ENCODE measurements at places on chromosomes 4 and X. TPM values are rescaled to one million over a fixed set of nuclear protein-coding genes. Genes with fewer than 3 reads are reported as not detected.

NEIL3 gene
- total RNA-seq: 1.7 TPM

DNA sequence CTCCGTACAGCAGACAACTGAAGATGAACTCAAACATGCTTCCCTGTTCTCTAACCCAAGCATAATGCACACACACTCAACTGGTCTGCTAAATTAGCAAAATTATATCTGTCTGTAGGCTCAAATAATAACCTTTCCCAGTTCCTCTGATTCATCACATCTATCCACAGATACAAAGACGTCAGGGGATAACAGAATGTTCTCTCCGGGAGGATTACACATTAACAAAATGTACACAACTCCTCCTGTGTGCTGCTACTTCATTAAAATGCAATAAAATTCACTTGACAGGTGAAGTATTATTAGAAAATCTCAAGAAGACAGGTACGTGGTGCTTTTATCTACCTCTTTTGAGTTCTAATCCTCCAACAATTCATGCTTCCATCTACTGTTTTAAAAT lies 57.4 kb downstream of the FAT1 start:
- DNase-seq: no peak
- no peaks in the 10 kb centered on the region for H3K4me1 ChIP-seq
- H3K27me3 ChIP-seq: peaks cover 3% of the 10 kb centered on the region
- H3K36me3 ChIP-seq: peaks cover 4% of the 10 kb centered on the region

DNA sequence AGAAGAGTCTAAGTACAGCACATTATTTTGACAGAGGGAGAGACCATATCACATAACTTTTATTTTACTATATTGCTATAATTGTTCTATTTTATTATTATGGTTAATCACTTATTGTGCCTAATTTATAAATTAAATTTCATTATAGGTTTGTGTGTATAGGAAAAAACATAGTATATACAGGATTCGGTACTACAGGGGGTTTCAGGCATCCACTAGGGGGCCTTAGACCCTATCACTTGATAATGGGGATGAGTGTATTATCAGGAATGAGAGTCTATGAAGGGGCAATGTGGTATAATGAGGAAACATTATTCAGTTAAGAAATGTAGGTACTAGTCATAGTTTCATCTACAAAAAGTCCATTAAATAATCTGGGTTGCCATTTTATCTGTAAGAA lies 833.1 kb downstream of the C4orf33 start:
- no peaks in the 10 kb centered on the region for H3K27me3 ChIP-seq
- H3K4me1 ChIP-seq: no peaks in the 10 kb centered on the region
- H3K4me3 ChIP-seq: no peak overlapping the region
- no peak overlapping the region for H3K27ac ChIP-seq
- no peaks in the 10 kb centered on the region for H3K36me3 ChIP-seq

DNA sequence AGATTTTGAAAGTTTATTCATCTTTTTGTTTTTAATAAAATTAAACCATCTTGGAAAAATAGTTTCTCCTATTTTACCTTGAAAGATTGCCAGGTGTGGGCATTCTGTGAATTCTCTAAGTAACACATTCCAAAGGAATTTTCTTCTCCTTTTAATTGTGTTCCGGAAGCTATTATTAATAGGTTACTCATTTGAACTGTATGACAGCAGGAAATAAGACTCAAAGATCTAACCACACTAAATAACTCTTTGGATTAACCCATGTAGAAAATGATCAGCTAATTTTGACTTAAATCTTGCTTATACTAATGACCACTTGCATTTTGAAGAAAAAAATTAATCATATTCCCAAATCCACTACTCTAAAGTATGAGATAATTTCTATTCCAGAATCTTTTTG lies 17.6 kb upstream of the CCNI start:
- no peaks in the 10 kb centered on the region for H3K27me3 ChIP-seq
- H3K27ac ChIP-seq: peak overlapping the region; percentile 30
- H3K36me3 ChIP-seq: no peaks in the 10 kb centered on the region
- H3K4me1 ChIP-seq: peaks cover 13% of the 10 kb centered on the region
- H3K4me3 ChIP-seq: no peak overlapping the region
- no peak for DNase-seq

GRCh38 chr4:56752985-56753384 lies 68.5 kb downstream of the SPINK2 start:
- H3K36me3 ChIP-seq: no peaks in the 10 kb centered on the region
- peaks cover 5% of the 10 kb centered on the region for H3K4me1 ChIP-seq
- no peak overlapping the region for H3K27ac ChIP-seq
- peaks cover 2% of the 10 kb centered on the region for H3K27me3 ChIP-seq
